CD4-positive, alpha-beta T cell (primary cell): ENCODE measurements at places on chromosomes 5 and 9.

GRCh38 chr5:54450542-54450941 is 5.0 kb upstream of the HSPB3 start:
- no peak for DNase-seq

GRCh38 chr9:95096807-95097206 is 220.7 kb downstream of the FANCC start:
- DNase-seq = no peak

GRCh38 chr9:14030375-14031059 is 283.4 kb downstream of the NFIB start:
- DNase-seq = no peak

DNA sequence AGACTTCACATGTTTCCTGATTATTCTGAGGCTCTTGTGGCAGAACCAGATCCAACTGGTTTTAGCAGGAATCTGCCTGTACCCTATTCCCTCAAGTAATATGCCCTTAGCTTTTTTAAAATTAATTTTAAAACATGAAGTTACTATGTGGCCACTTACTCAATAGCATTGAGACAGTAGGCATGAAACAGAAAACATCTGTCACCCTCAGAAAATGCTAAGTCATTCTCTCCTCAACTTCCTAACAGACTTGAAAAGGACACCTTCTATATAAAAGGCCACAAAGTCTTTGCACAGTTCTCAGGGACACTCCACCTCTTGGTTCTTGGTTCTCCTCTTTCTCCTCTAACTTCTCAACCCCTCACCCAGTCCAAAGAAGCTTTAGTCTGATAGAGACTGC is 277.8 kb downstream of the RAB3C start:
- DNase-seq = no peak

DNA sequence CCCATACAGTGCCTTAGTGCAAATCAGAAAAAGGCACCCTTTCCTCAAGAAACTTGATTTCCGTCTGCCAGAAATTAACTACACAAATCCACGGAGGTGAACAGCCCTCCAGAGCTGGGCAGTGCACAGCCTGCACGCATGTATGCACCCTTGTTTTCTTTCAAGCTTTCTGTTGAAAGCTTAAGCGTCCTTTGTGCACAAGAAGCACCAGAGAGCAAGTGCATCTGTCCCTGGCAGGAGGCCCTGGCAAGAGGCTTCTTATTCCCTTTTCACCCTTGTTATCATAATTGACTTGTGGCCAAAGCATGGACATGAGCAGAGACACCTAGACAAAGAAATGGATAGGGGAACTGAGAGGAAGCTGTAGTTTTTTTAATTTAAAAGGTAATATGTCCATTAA is 47.4 kb upstream of the ATG10 start:
- DNase-seq = no peak

DNA sequence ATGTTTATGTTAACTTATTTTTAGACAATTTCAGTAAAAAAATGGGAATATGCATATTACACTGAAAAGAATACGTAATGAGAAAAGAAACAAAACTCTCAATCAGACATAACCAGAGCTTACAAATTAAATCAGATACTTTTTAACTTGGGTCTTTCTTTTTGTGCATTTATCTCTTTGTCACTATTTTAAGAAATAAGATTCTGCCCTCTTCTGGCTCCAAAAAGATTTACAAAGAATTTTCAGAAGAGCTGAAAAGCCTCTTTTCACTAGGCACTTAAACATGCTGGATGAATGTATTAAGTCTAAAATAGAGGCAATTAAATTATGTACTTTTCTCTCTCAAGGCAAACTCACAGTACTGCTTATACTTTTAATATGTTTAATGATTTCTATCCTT is 55.5 kb downstream of the CEP120 start:
- DNase-seq = no peak

DNA sequence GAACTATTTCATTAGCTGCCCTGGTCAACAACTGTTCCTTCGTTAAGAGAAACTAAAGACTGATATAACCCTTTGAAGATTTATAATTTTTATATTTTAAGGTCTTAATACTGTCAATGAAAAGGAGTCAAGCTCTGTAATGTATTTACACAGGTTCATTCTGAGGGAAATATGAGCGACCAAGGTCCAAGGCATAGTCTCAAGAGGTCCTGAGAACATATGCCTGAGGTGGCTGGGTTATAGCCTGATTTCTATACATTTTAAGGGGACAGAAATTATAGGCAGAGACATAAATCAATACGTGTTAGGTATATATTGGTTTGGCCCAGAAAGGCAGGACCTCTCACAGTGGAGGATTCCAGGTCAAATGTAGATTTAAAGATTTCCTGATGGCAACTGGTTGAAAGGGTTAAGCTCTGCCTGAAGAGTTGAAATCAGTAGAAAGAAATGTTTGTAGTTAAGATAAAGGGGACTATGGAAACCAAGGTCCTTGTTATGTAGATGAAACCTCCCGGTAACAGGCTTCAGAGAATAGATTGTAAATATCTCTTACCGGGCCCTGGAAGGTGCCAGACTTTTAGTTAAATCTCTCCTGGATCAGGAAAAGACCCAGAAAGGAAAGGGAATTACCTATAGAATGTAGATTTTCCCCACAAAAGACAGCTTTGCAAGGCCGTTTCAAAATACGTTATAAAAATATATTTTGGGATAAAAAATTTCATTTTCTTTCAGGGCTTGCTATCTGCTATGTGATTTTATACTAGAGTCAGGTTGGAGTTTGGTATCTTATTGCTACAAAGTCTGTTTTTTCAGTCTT is 107.3 kb upstream of the PRLR start:
- DNase-seq = no peak

DNA sequence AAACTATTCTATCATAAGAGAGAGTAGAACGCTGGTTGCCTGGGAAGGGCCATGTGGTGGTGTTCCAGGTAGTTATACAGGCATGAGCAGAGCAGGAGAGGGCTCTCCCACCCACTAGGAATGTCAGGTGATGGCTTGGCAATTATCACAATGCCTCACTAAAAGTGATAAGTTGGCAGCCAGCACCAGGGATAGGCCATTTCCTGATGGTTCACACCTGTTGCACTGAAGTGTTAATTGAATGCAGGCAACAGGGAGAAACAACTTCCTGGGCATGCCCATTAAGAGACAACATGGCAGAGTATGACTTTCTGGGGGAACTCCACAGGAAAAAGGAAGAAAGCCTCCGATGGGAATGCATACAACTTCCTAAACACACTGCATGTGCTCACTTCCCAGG is 593.2 kb downstream of the ELAVL2 start:
- no peak for DNase-seq

DNA sequence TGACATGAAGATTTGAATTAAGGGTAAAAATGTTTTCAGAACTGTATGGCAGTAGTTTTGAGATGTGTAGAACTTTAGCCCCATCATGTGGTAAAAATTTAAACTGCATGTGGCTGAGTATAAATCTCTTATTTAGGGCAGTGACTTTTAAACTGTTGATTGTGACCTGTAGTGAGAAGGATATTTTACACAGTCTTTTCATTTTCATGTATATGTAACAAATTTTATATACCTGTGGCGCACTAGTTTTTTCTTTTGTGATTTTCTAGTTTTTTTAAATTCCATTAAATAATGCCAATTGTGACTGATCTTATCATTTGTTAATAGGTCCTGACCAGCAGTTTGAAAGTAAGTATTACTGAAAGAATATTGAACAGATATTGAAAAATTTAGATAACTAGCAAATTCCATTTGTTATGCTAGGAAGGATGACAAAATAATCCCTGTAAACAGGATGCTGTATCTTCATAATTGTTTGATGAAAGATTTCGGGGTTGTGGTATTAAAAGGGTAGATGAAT is 47.2 kb downstream of the GPBP1 start:
- DNase-seq = peak; percentile 78

- peak; percentile 56 for DNase-seq
These were observed 191.6 kb upstream of the MSX2 start for GRCh38 chr5:174532455-174533453.

DNA sequence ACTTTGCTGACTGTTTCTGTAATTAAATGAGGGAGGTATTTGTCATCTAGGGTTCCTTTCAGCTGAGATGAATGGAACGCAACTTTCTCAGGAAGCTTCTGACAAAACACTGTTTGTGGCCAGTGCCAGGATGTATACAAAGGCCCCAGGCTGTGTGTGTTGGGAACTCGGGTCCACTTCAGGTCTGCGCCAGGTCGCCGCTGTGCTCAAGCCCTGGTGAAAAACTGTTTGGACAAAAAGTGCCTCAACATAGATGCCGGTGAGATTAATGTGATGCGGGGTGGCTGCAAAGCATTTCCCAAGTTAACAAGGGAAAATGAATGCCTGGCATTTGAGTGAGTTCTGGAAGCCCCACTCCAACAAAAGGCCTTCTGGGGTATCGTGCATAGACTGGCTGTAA is 156.4 kb downstream of the GABBR2 start:
- no peak for DNase-seq

- DNase-seq = no peak
These were observed 76.6 kb upstream of the PRRC1 start for GRCh38 chr5:127440831-127441230.

- DNase-seq = no peak
These were observed 53.4 kb downstream of the ROR2 start for GRCh38 chr9:91896513-91897121.

GRCh38 chr5:125267636-125268248 is 521.3 kb upstream of the ZNF608 start:
- DNase-seq = no peak

GRCh38 chr5:64874753-64875152 is 106.0 kb downstream of the CWC27 start:
- DNase-seq = no peak

DNA sequence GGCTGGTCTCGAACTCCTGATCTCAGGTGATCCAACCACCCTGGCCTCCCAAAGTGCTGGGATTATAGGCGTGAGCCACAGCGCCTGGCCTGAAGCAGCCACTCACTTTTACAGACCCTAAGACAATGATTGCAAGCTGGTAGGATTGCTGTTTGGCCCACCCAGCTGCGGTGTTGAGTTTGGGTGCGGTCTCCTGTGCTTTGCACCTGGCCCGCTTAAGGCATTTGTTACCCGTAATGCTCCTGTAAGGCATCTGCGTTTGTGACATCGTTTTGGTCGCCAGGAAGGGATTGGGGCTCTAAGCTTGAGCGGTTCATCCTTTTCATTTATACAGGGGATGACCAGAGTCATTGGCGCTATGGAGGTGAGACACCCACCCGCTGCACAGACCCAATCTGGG is 1.5 kb downstream of the CA9 start:
- no peak for DNase-seq

DNA sequence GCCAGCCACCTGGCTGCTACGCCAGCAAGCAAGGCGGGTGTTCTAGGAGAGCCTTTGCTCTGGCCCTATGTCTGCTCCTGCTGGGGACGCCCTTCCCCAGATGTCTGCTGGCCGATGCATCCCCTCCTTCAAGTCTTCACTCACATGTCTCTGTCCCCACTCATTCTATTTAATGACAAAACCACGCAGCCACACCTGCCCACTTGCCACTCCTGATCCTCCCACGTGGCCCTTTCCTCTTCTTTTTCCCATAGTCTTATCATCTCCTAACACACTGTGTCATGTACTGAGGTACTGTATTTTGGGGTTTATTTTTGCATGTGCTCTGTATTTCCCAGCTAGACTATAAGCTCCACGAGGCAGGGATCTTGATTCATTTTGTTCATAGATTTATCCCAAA is 62.0 kb upstream of the HRH2 start:
- DNase-seq = no peak

GRCh38 chr9:133568186-133568585 is 33.7 kb downstream of the ADAMTSL2 start:
- DNase-seq = no peak

DNA sequence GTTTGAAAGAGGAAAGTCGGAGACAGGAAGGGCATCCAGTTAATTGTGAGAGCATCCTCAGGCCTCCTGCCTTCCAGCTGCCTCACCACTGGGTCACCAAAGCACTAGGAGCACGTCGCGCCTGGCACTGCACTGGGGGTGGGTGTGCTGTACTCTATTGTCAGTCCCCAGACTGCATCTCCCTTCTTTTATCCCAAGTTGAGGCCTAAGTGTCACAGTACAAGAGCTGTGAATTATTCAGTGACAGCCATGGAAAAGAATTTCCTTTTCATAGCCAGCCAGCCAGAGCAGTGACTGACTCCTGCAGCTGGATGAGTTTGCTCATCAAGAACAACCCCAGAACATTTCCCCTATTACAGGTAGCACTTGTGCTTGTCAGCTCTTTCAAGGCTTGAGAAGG is 16.3 kb downstream of the CLTA start:
- DNase-seq = no peak

- DNase-seq = no peak
These were observed 46.5 kb downstream of the CXXC5 start for GRCh38 chr5:139694556-139695177.

DNA sequence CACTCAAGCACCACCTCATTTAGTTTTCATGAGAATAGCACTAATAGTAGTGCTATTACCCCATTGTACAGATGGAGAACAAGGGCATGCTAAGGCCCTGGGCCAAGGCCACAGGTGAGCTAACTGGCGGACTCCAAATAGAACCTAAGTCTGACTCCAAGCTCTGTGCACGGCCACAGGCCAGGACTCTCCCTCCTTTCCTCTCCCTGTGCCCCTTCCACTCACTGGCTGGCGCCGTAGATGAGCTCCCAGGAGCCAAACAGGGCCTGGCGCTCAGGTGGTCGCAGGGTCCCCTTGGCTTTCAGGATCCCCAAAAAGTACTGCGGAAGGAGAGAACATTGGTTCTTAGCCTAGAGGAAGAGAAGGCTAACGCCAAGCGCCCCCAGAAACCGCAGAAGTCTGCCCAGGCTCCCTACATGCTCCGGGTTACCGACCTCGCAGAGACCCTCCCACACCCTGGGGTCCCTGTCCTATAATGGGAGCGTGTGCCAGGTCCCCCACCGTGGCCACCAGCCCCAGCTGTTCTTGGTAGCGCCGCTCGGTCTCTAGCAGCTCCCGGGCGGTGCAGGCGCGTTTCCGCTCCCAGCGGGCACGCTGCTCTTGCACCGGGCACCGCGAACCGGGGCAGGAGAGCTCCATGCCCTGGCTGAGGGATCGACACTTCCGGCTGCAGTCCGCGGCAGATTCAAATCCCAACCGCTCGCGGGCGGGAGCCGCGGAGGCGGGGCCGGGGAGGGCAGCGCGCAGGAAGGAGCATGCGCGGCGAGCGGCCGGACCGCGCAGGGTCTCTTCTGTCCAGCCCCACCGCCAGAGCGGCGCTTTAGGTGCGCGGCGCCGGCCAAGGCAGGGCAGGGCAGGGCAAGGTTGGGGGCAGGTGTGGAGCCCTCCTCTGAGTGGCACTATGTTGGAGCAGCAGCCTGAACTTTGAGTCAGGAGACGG is at the start of gene ARHGEF39:
Gene ARHGEF39, minus strand, starts transcription at position 665 of the 940 bp plus-strand sequence. Its CDS starts 26 bp downstream, at position 639.
- DNase-seq = peak; percentile 53

DNA sequence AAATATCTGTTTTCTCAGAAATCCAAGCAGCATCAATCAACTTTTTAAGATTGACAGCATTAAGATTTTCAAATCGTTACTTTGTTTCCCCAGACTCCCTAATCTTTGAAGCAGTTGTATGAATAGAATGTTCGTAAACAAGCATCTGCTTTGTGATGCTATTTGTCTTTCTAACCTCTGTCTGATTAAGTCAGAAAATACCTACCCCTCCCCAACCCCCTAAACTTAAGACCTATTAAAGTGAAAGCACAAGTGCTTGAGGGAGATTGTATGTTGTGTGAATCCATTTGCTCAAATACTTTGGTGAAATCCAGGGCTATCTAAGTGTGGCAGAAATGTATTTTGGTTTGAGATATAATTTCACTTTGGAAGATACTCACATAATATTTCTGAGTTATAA is 47.9 kb upstream of the C5orf47 start:
- no peak for DNase-seq
